ENCODE measurements at places on chromosomes 7 and 10. TPM values are rescaled to one million over a fixed set of nuclear protein-coding genes. Genes with fewer than 3 reads are reported as not detected.

DNA sequence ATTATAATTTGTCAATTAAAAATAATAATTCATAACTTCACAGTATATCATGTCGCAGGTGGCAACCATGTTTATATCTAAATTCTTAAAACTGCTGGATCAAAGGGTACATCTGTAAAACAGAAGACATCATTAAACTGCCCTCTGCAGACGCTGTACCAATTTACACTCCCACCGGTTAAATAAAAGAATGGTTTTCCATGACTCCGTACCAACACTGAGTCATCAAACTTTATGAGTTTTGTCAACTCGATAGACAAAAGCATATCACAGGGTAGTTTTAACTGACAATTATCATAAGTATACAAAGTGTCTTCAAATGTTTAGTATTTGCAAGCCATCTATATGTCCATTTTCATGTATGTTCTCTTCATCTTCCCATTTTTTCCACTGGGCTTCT, 5.7 kb upstream of the GSTK1 start:
- H3K27ac ChIP-seq = no peak overlapping the region
- no peak for DNase-seq
- H3K36me3 ChIP-seq = no peaks in the 10 kb centered on the region

- H3K27me3 ChIP-seq = no peaks in the 10 kb centered on the region
- no peak overlapping the region for H3K4me3 ChIP-seq
- no peak overlapping the region for H3K27ac ChIP-seq
- H3K36me3 ChIP-seq = peaks cover 38% of the 10 kb centered on the region
- no peaks in the 10 kb centered on the region for H3K4me1 ChIP-seq
Observed at GRCh38 chr10:103080891-103081581, 112.0 kb downstream of the NT5C2 start.

- H3K4me3 ChIP-seq = no peak overlapping the region
- no peak for DNase-seq
- peak overlapping the region; percentile 84 for H3K27ac ChIP-seq
Observed at GRCh38 chr7:130371046-130371445, 9.2 kb upstream of the CPA1 start.

- H3K36me3 ChIP-seq = no peaks in the 10 kb centered on the region
- H3K4me1 ChIP-seq = peaks cover 74% of the 10 kb centered on the region
- no peaks in the 10 kb centered on the region for H3K27me3 ChIP-seq
- H3K4me3 ChIP-seq = no peak overlapping the region
Observed at GRCh38 chr10:119409385-119409784, 133.1 kb downstream of the RGS10 start.

DNA sequence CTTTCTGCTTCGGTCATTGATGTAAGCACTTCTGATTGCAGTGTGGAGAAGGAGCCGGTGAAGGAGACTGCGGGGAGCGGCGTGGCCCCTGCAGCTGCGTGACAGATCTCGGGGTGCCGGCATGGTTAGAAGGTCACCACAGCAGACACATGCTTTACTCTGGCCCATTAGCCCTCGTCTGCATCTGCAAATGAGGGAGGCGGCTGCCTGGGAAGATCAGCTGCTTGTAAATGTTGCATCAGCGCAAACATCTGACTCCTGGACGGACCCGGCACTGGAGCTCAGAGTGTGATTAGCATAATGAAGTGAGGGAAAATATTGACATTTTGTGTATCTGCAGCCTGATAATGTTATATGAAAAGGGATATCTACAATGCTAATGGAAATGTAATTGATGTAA, 30.5 kb upstream of the MNX1 start:
- no peak overlapping the region for H3K4me3 ChIP-seq
- H3K27ac ChIP-seq = no peak overlapping the region
- peaks cover 1% of the 10 kb centered on the region for H3K27me3 ChIP-seq
- no peak for DNase-seq

DNA sequence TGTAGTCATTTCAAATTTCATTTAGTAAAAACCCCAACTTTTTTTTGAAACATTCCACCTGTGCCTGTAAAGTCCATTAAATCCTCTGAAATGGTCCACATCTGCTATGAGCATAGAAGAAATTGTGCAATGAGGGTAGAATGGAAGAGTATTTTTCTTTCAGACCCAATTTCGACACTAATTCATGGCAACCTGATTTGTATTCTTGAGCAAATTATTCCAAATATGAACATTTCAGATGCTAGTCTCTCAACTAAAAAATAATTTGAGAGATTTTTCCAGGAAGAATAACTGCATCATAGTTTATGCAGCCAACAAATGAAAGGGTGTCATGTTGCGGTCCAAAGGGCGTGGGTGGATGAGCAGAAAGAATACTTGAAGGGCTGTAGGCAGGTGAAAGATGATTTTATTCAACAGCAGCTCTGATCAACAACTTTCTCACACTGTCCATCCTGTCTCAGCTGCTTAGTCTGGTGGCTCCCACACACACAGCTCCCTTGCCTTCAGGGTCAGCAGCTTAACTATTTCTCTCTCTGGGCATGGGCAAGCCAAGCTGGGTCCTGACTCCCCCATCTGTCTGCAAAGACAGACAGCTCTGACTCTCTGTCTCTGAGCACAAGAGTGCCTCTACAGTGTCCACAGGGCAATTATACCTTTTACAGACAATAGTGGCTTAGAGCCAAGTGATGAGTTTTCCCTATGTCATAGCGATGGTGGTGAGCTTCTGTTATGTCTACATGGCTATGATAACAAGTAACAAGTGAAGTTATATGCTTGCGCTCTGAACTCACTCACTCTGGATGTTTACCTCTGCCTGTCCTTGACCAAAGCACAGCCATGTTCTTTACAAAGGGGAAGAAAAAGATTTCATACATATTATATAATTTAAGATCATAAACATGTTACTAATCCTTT, 11.5 kb downstream of the STEAP2 start:
- no peak overlapping the region for H3K27ac ChIP-seq
- no peak for DNase-seq
- no peaks in the 10 kb centered on the region for H3K27me3 ChIP-seq
- no peaks in the 10 kb centered on the region for H3K4me1 ChIP-seq

DNA sequence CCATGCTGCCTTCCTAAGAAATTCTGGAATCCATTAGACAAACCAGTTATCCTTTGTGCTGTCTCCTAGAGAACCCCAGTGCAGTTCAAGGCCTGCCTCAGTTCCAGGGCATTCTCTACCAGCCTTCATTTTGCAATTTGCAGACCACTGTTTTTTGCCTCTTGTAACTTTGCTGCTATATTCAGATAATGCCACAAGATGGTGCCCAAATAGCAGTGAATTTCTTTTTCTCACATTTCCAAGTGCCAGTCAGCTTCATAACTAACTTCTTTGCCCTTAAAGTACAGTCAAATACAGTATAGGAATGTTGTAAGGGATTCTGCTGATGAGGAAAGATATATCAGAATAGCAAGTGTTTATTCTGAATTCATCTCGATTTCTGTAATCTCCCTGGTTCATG, 25.2 kb downstream of the LOXL4 start:
- no peak overlapping the region for H3K27ac ChIP-seq
- no peak overlapping the region for H3K4me3 ChIP-seq
- no peak for DNase-seq
- H3K36me3 ChIP-seq = peaks cover 80% of the 10 kb centered on the region

DNA sequence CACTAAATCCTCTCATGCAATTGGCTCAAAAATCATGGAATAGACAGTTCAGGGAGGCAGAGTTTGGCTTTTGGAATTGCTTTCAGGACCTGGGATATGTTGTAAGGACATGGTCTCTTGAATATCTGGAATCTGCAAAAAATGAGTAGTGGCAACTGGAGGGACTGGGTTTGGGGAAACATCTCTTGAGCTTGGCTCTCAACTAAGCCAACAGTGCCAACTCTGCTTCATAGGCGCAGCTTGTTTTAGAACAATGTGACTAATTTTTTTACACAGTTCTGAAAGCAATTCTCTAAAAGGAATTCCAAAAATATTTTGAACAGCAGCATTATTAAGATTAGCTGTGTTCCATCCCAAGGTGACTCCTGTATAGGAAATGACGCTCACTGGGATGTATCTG, 121.5 kb upstream of the DPP6 start:
- no peak overlapping the region for H3K4me3 ChIP-seq
- H3K27me3 ChIP-seq = no peaks in the 10 kb centered on the region
- DNase-seq = no peak
- H3K36me3 ChIP-seq = no peaks in the 10 kb centered on the region

DNA sequence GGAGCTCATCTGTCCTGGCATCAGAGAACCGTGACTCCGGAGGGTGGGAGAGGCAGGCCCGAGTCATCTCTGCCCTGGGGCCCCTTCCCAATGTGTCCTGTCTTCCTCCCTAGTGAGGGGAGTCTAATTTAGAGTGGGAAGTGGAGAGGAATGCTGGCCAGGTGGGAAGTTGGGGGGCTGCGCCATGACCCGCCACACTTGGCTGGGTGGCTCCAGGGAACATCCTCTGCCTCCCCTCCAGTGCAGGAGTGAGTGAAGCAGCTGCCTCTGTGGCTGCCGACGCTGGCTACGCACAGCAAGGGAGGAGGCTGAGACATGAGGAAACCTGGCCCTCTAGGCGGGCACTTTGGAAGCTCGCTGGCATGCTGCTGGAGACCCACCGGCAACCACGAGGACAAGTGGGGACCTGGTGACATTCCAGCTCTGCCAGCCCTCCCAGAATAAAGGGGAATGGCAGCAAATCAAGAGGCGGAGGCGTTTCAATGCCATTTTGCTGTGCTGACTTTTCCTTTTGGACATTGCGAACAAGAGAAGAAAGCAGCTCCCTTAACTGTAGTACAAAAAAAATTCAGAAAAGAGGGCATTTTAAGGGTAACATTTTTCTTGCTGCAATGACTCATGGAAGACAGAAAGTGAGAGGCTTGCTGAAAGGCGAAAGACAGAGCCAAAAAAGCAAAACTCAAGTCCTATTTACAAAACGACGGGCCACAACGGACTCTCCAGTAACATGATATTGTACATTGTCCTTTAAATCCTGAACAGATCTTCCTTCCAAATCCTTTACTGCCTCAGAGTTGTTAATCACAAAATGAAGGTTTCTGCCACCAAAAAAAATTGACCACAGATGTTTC, 121.2 kb upstream of the PITRM1 start:
- no peak overlapping the region for H3K27ac ChIP-seq
- no peak overlapping the region for H3K4me3 ChIP-seq
- no peak for DNase-seq
- H3K36me3 ChIP-seq = no peaks in the 10 kb centered on the region
- peaks cover 3% of the 10 kb centered on the region for H3K4me1 ChIP-seq
- no peaks in the 10 kb centered on the region for H3K27me3 ChIP-seq

DNA sequence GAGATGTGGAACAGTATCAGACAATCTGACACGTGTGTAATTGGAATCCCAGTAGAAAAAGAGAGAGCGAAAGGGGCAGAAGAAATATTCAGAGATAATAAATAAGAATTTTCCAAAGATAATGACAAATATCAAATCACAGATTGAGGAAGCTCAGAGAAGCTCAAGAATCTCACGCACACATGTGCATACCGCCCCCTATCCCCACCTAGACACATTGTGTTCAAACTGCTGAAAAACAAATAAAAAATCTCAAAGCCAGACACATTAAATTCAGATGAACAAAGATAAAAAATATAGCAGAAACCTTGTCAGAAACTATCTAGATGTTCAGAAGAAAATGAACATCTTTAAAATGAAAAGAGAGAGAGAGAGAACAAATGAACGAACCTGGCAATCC, 17.2 kb downstream of the SFR1 start:
- no peaks in the 10 kb centered on the region for H3K4me1 ChIP-seq
- H3K27ac ChIP-seq = no peak overlapping the region
- H3K36me3 ChIP-seq = no peaks in the 10 kb centered on the region
- H3K27me3 ChIP-seq = no peaks in the 10 kb centered on the region

- H3K27ac ChIP-seq = peak overlapping the region; percentile 70
- peak; percentile 70 for DNase-seq
- H3K4me1 ChIP-seq = peaks cover 38% of the 10 kb centered on the region
- H3K4me3 ChIP-seq = peak overlapping the region; percentile 64
Observed at GRCh38 chr10:27743012-27743876, 2.4 kb downstream of the MKX start.

DNA sequence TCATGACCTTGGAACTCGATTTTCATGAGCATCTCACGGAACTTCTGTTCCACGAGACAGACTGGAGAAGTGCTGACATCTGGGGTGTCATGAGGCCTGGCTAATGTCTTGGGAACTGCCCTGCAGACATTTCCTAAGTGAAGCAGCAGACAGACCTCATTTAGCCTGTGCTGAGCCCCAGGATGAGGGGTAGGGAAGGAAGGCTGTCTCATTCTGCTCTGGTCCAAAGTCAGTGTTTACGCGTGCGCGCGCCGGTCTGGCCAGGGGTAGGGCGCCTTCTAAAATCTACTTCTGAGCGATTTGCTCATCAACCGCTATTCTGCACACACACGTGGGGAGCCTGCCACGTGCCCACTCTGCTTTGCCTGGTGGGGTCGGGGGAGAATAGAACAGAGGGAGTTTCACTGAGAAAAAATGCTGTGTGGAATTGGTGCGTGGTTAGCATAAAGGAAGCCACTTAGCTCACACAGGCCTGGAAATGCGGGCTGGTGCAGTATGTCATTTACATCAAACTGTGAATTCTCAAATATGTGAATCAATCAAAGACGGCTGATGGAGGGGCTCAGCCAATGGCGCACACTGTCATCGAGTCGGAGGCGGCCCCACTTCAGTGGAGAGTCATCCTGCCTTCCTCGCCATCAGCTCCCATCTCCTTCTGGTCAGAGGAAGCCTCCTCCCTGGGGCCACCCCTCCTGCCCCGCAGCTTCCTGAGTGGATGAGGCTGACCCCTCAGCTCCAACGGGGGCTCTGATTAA, 335.1 kb downstream of the ADARB2 start:
- no peaks in the 10 kb centered on the region for H3K36me3 ChIP-seq
- no peak overlapping the region for H3K4me3 ChIP-seq
- no peaks in the 10 kb centered on the region for H3K27me3 ChIP-seq
- no peak for DNase-seq
- H3K4me1 ChIP-seq = no peaks in the 10 kb centered on the region

DNA sequence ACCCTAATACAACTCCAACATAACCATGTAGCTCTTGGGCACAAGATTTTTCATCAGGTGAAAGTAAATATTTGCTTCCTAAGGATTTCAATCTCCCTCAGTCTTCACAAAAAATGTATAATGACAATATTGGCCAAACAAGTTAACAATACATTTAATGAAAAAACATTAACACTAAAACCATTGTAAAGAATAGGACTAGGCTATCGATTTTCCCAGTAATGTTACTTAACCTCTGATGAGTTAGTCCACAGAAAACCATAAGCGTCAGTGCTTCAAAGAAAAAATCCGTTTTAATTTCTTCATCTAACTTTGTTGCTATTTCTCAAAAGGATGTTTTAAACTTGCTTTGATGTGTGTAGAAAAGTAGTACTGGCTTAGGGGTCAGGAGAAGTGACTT, 1.2 kb downstream of the ZNF33B start:
- DNase-seq = no peak
- H3K36me3 ChIP-seq = peaks cover 6% of the 10 kb centered on the region
- no peaks in the 10 kb centered on the region for H3K27me3 ChIP-seq
- H3K4me1 ChIP-seq = peaks cover 3% of the 10 kb centered on the region
- peak overlapping the region; percentile 68 for H3K4me3 ChIP-seq

- H3K36me3 ChIP-seq = no peaks in the 10 kb centered on the region
- no peak overlapping the region for H3K27ac ChIP-seq
- no peak for DNase-seq
Observed at GRCh38 chr7:133957845-133958244, 169.3 kb upstream of the LRGUK start.

The STEAP1B gene
- 2.5 TPM for total RNA-seq

The AKR1D1 gene
- not detected for total RNA-seq

All from upper lobe of right lung (tissue), 1 donor.